ENCODE measurements at places on chromosomes 4 and X. TPM values are rescaled to one million over a fixed set of nuclear protein-coding genes. Genes with fewer than 3 reads are reported as not detected.

SERPINA7 gene
- not detected for total RNA-seq

SH3RF1 gene
- 15.9 TPM for total RNA-seq

MAGEA4 gene
- not detected for total RNA-seq

SCFD2 gene
- total RNA-seq: 65.6 TPM

MTMR8 gene
- 0.36 TPM for total RNA-seq

HS6ST2 gene
- not detected for total RNA-seq

MAPK10 gene
- 39.2 TPM for total RNA-seq

XAGE1A gene
- total RNA-seq: not detected

CCDC120 gene
- total RNA-seq: 2.9 TPM

MGAT4D gene
- not detected for total RNA-seq

- DNase-seq: no peak
Measured at GRCh38 chr4:73257651-73258435, 755 bp downstream of the ANKRD17 start.

DNA sequence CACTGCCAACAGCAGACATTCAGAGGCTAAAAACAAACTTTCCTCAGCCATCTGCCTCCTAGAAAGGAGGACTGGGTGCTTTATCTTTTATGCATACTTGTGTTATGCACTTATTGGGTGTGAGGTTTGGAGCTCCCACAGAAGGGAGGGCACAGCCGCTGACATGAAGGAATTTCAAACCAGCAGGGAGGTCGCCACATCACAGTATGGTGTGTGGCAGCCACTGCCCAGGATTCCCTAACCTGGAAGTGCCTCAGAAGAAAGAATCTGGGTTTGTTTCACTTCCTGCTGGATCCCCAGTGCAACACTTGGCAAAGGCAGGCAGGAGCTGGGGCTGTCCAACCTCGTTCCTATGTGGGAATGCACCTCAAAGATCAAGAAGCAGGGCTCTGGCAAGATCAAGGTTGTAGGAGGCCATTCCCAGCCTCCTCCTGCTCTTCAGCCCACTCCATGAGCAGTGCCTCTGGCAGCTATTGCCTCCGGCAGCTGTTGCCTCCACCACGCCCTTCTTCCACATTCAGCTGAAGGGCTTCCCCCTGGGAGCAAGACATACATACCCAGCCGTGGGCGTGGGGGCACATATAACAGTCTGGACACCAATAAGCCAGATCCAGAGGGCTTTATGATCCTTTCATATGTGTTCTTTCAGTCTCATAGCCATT lies 109.0 kb upstream of the MAMLD1 start:
- no peak for DNase-seq

DNA sequence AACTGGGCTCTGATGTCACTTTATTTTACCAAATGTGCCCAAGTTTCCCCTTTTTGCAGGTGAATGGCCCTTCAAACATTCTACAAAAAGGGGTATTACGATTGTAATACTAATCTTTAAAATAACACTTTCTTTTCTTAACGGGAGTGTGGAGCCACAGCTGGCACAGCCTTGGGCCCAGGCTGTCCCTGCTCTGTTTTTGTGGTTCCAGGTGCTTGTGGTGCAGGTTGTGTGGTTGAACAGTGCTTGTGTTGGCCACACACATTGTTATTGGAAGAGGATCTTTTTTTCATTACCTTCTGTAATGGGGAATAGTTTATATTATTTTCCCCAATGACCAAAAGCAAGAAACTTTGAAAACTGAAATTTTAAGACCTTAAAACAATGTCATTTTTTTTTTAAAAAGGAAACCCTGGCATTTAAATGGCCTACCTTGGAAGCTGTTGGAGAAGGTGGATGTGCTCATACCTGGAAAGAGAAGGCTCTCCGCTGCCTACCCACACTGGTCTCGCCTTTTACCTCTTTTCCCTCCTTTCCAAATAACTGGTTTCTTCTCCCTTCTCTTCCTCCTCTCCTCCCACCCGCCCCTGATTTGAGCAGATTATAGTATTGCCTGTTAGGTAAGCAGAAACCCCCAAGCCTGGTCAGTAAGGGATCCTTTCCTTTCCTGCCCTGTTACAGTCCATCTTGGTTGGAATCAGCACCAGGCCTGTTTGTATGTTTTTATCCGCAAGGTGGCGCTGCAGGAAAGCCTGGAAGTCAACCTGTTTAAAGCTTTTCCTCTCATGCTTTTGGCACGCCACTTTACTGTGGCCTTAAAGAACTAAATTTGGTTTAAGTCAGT lies 28.6 kb downstream of the HADH start:
- peak; percentile 90 for DNase-seq

DNA sequence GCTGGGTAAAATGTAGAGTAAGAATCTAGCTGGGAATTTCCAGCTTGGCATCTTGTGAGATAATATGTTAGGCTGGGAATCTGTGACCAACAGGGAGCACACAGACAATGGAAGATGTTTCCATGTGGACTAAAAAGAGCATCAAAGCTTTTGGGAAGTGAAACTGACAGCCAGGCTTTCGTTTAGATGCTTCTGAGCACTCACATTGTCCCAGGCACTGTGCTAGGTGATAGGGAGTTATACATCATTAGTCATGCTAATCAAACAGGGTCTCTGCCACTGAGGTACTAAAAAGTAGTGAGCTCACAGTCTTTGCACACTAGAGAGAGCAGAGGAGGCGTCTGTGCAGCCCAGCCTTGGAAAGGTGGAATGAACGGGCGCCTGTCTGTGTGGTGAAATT lies 101.9 kb upstream of the SCOC start:
- DNase-seq: no peak

GRCh38 chr4:20992002-20992401 lies 291.7 kb downstream of the PACRGL start:
- no peak for DNase-seq

GRCh38 chr4:101393256-101393655 lies 45.9 kb upstream of the PPP3CA start:
- DNase-seq: no peak

GRCh38 chr4:153409924-153410501 lies 56.1 kb upstream of the TMEM131L start:
- DNase-seq: no peak

DNA sequence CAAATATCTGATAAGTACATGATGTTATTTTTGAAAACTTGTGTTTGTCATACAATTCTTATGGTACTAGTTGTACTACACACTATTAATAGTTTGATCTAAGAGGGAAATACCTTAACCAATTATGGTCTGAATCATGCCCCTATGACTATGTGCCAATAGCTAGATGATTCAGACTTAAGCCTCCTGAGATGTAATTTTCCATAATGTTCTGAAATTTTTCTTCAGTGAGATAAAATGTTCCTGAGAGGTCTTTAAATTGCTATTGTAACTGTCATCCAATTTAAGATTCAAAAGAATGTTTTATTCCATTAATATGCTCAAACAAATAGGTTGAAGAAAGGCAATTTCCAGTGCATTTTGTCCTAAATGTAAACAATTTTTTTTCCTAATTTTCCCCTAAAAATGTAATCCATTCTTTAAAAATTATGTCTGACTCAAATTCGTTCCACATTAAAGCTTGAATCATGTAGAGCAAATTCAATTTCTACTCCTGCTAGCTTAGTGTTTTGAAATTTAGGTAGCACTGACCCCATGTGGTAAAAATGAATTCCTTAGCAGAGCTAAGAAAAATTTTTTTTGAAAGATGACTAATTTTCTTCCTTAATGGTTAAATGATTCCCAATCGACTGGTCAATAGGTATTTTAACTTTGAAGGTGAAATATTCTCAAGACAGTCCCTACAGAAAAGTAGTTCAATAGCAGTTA lies 49.1 kb downstream of the APOOL start:
- no peak for DNase-seq

GRCh38 chr4:123206016-123206415 lies 190.6 kb upstream of the SPRY1 start:
- DNase-seq: no peak

DNA sequence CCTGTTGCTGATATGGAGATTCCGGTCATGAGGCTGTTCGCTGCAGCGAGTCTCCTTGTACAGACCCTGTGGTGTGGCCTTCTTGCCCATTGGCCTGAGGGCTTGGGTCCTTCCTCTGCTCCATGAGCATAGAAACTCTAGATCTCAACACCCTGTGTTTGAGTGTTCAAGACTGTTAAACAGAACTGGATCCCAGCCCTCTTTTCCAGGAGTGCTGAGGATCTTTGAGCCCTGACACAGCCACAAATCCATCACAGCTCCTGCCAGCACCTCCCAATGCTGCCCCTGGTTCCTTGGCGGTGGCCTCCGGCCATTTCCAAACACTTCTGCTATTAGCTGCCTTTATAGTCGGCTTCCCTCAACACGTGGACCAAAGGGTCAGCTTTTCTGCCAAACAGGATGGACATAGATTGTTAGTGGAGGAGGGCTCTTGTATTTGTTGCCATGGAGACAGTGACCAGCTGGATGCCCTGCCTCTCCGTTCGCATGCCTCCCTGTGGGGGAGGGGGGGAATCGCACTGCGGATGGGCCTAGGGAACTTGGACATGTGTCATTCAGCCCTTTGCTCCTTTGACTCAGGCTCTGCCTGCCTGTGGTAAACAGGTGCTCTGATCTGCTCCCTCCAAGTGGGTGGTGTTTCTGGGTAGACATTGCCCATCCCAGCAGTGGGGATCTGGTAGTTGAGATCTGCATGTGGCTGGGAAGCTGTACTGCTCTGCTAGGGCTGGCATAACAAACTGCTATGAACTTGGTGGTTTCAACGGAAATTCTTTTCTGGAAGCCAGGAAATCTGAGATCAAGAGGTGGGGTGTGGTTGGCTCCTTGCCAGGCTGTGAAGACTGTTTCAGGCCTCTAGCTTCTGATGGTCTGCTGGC lies 6.9 kb upstream of the WDR1 start:
- DNase-seq: no peak

- peak; percentile 8 for DNase-seq
Measured at GRCh38 chr4:1205586-1206298, 33.4 kb upstream of the SPON2 start.

- DNase-seq: no peak
Measured at GRCh38 chr4:173170182-173170778, 1.7 kb downstream of the GALNT7 start.

- DNase-seq: no peak
Measured at GRCh38 chr4:183268556-183268955, 51.5 kb downstream of the CLDN22 start.

DNA sequence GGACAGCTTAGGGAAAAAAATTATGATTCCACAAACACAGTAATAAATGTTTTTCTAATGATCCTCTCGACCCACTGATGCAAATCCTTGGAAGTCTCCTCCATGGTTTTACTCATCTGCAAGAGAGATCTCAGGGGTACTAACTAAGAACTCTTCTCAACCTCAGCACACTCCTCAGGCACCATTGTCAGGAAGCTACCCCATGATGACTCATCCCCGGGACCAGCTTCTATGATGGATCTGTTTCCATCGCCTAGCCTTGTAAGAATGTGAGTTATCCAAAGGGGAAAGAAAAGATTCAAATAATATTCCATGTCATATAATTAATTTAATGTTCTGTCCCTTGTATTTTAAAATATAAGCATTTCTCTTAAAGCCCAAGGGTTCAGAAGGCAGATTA lies 816.1 kb upstream of the IGFBP7 start:
- DNase-seq: no peak

- DNase-seq: no peak
Measured at GRCh38 chr4:154186888-154187287, 304.7 kb downstream of the DCHS2 start.

DNA sequence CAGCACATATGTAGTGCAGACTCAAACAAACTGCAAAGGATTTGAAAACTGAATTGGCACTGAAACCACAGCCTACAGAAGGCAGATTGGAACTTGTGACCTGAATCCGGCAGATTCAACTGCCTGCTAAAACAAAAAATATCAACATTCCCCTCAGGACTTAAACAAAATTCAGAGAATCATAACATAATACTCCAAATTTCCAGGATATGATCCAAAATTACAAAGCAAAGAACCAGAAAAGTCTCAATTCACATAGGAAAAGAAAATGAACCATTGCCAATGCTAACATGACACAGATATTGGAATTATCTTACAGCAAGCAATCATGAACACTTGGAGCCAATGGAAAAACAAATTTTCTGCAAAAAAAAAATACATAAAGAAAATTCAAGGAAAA lies 250.4 kb downstream of the PRDM5 start:
- no peak for DNase-seq

DNA sequence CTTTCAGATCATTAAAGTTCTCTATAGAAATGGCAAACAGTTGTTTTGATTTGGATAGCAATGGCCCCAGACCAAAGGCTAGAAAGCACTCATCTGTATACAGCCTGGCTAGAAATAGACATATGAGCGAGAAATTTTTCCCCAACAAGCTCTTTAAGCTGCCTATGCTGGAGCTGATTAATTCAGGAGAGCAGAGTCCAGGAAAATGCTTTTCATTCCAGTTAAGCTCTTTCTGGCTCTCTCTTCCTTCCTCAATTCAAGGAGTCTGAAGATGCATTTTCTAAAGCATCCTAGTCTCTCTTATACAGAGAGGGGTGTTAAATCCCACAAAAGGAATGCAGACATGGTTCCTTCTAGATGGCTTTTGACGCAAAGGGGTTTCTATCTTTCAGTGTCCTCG lies 141.7 kb upstream of the RAI2 start:
- DNase-seq: no peak

- no peak for DNase-seq
Measured at GRCh38 chr4:154623436-154623835, 11.0 kb upstream of the FGG start.

DNA sequence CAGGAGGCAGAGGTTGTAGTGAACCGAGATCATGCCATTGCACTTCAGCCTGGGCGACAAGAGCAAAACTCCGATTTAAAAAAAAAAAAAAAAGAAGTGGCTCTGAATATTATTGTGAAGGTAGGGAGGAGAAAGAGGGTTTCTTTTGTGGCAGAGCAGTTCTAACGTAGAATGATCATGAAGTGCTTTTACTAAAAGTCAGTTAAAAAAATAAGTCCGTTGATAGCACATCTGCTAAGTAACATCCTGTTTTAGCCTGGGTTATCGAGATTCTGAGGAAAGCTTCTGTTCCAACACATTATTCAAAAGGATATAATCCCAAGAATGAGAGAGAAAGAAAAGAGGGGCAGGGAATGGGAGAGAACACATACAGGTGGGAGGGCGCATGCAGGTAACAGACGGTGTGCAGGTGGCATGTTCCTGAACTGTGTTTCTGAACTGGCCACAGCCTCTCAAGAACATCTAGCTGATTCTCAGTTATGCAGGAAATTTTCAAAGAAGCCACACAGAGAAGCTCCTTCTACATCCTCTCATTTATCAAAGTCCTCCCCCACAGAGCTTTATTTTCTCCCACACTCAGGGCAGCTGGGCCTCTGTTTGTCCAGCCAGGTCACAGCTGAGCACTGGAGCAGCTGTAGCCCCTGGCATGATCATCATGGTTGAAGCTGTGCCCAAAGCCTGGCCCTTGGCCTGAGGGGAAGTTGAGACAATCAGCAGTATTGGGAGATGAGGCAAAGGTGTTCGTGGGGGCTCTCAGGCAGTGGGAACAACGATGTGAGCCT lies 342.3 kb downstream of the ZNF674 start:
- DNase-seq: no peak

Data from omental fat pad (tissue), 4 donors.